Left lobe of liver (tissue), 2 donors: ENCODE measurements at places on chromosomes 2 and 18. TPM values are rescaled to one million over a fixed set of nuclear protein-coding genes. Genes with fewer than 3 reads are reported as not detected.

The LYG1 gene
- total RNA-seq: 0.65 TPM

The SLC9A4 gene
- total RNA-seq: not detected

The CREG2 gene
- not detected for total RNA-seq

The HES6 gene
- 5.3 TPM for total RNA-seq

- peak; percentile 60 for DNase-seq
Observed at GRCh38 chr2:169828141-169828811, 1.0 kb downstream of the UBR3 start.

- no peak for DNase-seq
Observed at GRCh38 chr2:20012282-20013125, at the start of gene MATN3. Gene MATN3 (minus strand): TSS chr2:20012668. CDS start chr2:20012631, 37 bp downstream.
